MCF 10A (cell line): ENCODE measurements at places on chromosomes 12 and 14.

GRCh38 chr12:69816082-69816481 lies 8.9 kb upstream of the MYRFL start:
- no peak for DNase-seq

GRCh38 chr12:103475073-103475472 lies 20.7 kb downstream of the C12orf42 start:
- no peak for DNase-seq

DNA sequence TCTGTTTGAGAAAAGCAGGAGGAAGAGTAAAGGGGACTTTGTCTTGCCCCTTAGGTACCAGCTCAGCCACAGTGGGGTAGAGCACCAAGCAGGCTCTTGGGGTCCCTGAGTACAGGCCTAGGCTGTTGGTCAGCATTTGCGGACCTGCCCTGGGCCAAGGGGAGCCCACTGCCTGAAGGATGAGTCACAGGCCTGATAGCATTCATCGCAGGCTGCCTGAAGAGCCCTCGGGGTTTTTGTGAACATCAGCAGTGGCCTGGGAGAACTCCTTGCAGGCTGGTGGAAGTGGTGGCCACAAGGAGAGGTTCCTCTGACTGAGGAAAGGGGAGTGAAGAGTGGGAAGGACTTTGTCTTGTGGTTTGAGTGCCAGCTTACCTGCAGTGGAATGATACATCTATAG lies 25.0 kb upstream of the P2RX7 start:
- no peak for DNase-seq

- DNase-seq: peak; percentile 16
Measured at GRCh38 chr12:67649570-67650387, 1.2 kb downstream of the DYRK2 start.

- DNase-seq: no peak
Measured at GRCh38 chr12:39502726-39503125, 59.8 kb upstream of the KIF21A start.

DNA sequence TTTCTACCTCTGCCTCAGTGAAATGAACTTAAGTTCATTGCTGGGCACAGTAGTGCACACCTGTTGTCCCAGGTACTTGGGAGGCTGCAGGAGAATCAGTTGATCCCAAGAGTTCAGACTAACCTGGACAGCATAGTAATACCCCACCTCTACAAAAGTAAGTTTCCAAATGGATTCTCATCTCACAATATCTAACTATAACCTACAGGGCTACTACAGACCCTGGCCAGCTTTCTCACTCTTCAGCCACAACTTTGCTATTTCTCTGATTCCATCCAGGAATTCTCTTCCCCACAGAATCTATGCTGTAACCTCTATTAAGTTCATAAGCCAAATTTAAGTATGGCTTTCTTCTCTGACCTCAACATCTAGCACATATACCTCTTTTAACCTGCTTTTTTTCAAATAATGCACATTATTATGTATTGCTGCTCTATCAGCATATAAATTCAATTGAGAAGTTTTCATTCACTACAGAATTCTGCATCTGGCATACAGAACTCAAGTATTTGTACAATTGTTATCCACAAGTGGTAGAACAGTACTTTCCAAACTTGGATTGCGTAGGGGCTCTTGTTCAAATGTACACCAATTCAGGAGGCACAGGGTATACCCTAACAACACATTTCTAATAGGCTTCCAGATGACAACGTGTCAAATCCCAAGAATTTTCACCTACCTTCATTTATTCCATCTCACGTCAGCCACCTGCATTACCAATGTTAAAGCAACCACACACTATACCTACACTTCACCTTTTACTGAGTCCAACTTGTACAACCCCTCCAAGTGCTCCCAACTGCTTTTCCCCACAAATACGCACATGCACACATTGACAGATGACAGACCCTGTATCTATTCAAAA lies 3.8 kb downstream of the RPS29 start:
- DNase-seq: no peak

- DNase-seq: no peak
Measured at GRCh38 chr12:117388951-117389446, 27.6 kb upstream of the NOS1 start.

- no peak for DNase-seq
Measured at GRCh38 chr14:72646861-72647528, 246.9 kb downstream of the DPF3 start.

- DNase-seq: no peak
Measured at GRCh38 chr14:67393689-67394088, 18.3 kb downstream of the PLEK2 start.

- DNase-seq: no peak
Measured at GRCh38 chr12:112167718-112168525, 42.6 kb downstream of the TRAFD1 start.

DNA sequence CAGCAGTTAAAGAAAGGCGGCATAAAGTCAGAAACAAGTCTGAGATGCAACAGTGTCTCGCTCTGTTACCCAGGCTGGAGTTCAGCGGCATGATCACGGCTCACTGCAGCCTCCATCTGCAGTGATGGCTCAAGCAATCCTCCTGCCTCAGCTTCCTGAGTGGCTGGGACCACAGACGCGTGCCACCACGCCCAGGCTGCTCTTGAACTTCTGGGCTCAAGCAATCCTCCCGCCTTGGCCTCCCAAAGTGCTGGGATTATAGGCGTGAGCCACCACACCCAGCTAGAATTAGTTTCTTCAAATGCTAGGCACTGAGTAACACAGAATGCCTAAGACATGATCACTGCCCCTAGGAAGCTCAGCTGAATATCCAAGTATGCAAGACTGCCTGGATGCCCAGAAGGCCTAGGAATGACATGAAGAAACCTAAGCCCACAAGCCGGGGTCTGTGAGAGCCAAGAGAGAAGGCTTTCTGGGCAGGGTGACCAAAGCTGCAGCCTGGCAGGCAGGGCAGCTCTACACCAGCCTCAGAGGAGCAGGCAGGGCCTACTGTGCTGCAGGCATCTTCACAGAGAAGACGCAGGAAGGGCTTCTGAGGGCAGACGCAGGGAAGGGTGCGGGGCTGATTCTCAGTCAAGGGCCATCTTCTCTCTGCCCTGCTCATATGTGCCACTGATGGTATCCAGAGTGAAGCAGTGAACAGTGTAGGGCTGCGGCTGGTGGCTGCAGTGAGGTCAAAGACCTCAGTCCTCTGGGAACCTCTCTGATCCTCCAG lies 4.3 kb upstream of the PPP2R5C start:
- DNase-seq: no peak

DNA sequence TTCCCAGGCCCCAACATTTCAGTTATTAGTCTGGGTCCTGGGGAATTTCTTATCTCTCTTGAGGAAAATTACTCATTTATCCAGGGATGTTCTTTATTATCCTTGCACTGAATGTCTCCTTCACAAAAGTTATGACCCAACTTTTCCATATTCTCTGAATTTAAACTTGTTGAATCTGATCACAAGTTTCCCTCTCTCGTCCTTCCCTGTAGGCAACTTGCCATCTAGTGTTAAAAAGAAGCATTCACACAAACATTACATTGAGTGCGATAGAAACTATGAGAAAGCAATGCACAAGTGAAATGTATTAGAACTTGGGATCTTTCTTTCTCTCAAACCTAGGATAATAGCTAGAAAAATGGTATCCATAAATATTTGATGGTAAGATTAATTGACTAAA lies 608.4 kb downstream of the FSCB start:
- peak; percentile 22 for DNase-seq

GRCh38 chr12:87985069-87985675 lies 44.0 kb downstream of the C12orf50 start:
- DNase-seq: no peak

DNA sequence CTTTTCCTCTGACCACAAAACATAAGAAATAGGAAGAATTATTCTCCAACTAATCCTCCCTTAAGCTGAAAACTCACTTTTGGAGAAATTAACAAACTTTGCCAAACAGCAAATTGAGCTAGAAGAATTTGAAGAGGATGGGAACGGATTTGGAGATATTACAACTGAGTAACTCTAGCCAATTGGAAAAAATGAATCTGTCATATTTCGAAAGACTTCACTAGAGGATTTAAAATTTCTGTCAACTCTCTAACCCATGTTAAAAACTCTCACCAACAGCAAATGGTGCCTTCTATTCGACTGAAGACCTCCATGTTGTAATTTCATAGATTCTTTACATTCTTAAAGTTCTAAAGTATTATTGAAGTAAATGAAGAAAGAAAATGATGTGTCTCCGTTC lies 414.2 kb downstream of the RMST start:
- DNase-seq: no peak
